ENCODE measurements at places on chromosomes 11 and 22.

GRCh38 chr22:48393041-48393370, 1434.7 kb downstream of the BRD1 start:
- DNase-seq = no peak

DNA sequence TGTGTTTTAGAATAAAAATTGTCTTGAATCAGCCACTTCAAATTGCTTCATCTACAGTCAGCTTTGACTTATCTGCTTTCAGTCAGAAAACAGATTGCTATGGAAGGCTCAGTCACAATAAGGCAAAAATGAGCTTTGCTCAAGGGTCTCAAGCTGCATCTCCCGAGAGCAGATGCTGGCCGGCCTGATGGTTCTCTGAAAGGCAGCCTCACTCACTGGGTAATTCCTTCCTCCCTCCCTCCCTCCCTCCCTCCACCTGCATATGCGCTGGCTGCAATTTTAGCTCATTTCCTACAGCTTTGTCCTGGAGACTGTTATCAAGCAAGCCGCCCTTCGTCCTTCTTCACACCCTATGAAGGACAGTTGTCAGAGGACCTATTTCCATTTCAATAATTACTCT, 1.6 kb upstream of the IZUMO1R start:
- no peak for DNase-seq

DNA sequence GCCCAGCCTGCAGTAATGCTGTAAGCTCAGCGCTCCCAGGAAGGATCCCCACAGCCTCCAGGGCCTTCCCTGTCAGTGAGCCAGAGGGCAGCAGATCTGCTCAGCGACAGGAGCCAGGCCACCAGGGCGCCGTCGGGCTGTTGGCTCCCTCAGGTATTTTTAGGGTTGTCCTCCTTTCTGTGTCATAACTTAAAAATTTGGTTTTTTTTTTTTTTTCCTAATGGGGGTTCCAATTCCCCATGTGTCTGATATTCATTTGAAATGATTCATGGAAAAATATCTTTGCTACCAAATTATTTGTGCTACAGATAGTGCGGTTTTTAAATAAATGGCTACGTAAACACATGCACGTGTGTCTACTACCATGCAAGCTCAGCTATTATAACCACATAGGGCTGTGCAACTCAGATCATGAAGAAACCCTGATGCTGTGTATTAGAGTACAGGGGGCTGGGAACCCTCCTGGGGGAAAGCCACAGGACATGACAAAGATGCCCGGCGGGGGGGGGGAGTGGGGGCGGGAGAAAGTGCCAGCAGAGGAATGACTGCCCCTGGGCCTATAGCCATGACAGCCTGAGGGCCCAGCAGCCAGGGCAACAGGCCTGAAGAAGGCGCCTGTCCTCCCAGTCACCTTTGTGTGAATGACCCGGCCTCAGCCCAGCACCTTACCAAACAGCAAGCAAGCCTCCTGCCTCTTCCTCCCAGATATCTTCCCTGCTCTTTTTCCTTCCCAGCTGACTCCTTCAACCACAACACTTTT, 89.3 kb downstream of the NAT10 start:
- no peak for DNase-seq

GRCh38 chr11:129965248-129965647, 37.4 kb downstream of the PRDM10 start:
- no peak for DNase-seq

DNA sequence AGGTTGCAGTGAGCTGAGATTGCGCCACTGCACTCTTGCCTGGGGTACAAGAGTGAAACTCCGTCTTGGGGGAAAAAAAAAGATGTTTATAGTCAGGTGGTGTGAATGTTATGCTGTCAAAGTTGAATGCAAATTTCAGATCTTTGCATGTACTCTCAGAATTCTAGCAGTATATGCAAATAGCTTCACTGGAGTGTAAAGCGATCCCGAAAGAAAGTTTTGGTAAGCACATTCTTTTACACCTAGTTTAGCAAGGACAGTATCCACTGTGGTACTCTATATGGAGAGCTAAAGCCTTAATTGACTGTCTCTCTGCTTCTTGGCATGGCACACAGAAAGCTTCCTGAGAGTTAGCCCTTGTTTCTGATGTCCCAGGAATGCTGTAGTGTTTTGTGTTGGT, 4.0 kb downstream of the JAM3 start:
- DNase-seq = no peak

GRCh38 chr11:32396331-32396730, 39.0 kb downstream of the WT1 start:
- DNase-seq = no peak

DNA sequence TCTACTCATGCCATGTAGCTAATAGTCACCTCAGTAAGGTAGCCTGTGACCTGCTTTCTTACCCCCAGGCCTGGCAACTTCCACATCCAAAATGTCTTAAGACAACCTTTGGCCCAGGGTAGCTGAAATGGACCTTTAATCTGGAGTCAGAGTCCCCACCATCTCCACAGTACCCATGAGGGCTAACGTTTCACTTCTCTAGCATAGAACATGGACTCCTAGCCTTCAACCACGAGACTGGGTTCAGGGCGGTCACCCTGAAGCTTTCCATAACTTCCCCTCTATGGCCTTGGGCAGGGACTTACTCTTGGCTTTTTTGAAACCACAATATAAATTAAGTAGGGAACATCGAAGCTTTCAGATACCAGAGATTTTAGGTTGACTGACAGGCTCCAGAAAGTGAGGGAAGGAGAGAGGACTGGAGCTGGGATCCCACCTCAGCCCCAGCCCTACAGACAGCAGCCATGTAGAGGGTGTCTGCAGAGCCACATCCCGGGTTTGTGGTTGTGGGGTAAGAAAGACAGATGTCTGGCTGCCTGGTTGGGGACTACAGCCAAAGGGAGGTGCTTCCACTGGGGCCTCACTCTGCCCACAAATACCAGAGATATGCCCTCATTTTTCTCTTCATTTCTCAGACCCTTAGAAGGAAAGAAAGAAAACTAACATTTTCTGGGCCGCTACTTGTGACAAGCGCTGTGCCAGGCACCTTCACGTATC, 2.6 kb downstream of the TBC1D10A start:
- no peak for DNase-seq

GRCh38 chr11:110522471-110522870, 92.7 kb downstream of the FDX1 start:
- no peak for DNase-seq

DNA sequence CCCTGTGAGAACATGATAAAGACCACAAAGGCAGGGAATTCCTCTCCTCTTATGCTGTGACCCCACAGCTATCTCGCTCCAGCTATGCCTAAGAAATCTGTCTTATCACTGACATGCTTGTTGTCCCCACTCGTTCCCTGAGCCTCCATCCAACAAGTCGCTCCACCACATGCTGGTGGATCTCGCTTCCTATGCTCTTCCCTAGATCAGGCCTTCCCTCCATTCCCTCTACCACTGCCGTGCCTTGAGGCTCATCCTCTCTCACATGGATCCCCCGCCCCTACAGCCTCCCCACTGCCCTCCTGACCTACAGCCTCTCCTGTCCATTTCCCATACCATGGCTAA, 1.4 kb upstream of the DGAT2 start:
- no peak for DNase-seq

Data from stimulated activated CD8-positive, alpha-beta memory T cell treated with anti-CD3 and anti-CD28 coated beads, Interleukin-7, amount 100 ng/mL, for 4 hours (primary cell).